H7 (cell line): ENCODE measurements at places on chromosomes 16 and 17. TPM values are rescaled to one million over a fixed set of nuclear protein-coding genes. Genes with fewer than 3 reads are reported as not detected.

- peak; percentile 51 for DNase-seq
Measured at GRCh38 chr17:73986641-73987177, 216.8 kb upstream of the RPL38 start.

DNA sequence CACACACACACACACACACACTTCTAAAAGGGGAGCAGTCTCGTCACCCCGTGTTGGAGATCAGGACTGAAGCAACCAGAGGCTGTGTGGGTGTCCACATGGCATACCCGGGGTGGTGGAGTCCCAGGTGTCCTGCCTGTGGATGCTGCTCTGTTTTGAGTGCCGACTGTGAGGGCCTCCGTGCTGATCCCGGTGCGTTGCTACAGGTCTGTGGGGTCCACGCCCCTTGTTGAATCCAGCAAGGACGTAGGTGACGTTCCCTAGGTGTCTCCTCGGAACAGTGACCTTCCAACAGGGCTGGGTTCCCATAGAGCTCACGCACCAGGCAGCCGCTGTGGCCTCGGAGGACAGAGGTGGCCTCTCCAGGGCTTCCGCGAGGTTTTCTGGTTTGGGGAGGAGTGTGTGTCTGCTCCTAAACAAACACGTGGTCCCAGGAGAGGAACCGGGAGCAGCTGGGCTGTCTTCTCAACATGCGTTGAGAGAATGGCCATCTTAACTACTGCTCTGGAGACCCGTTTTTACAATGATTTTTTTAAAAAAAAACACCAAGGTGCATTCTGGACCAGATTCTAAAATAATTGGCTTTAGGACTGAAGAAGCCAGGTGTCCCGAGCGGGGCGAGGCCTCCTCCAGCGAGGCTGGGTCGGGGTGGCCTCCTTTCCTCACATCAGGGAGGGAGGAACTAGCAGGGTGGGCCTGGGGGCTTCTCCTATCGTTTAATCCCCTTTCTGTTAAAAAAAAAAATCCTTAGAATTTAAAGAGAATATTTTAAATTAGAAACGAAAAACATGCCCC is 100.6 kb upstream of the ZNF750 start:
- no peak for DNase-seq

GRCh38 chr16:28540346-28540745 is 1.6 kb upstream of the NUPR1 start:
- no peak for DNase-seq

GRCh38 chr16:31213877-31214707 is at the start of gene TRIM72:
Gene TRIM72, plus strand, starts transcription at chr16:31214119. Its CDS starts 620 bp downstream, at chr16:31214739.
- peak; percentile 57 for DNase-seq

GRCh38 chr17:49108318-49108717 is 24.3 kb upstream of the B4GALNT2 start:
- no peak for DNase-seq

- no peak for DNase-seq
Measured at GRCh38 chr17:50181144-50181543, 15.3 kb downstream of the SGCA start.

- no peak for DNase-seq
Measured at GRCh38 chr16:71255721-71256120, 25.2 kb upstream of the HYDIN start.

GRCh38 chr17:83078378-83079351 is 744 bp upstream of the METRNL start:
- peak; percentile 87 for DNase-seq

DNA sequence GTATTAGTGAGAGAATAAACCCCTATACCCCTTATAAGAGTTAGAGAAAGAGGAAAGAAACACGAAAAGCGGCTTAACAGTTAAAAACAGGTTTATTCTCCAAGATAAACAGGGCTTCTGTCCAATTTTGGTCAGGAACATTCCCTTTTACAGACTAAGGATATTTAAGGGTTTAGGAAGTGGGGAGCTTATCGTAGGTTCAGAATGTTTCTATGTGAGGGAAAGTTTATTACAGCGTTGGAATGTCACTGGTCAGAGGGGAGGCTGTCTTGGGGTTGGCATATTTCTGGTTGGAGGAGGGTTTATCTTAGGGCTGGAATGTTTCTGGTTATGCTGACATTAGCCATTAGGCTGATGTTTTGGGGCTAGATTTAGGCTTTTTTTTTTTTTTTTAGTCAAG is 34.1 kb upstream of the WWOX start:
- DNase-seq = no peak

- no peak for DNase-seq
Measured at GRCh38 chr17:539066-539465, 175.6 kb downstream of the VPS53 start.

- no peak for DNase-seq
Measured at GRCh38 chr17:38554430-38555350, 51.1 kb downstream of the SRCIN1 start.

GRCh38 chr17:42459256-42459800 is 650 bp downstream of the ATP6V0A1 start:
- DNase-seq = peak; percentile 74

- DNase-seq = no peak
Measured at GRCh38 chr16:76955629-76956028, 235.4 kb upstream of the MON1B start.

- peak; percentile 2 for DNase-seq
Measured at GRCh38 chr17:21814776-21815175, 122.5 kb downstream of the KCNJ18 start.

The MPP2 gene
- 9.0 and 12.2 TPM in 2 replicates for total RNA-seq

The NOXO1 gene
- total RNA-seq = 1.3 TPM in 1 of 2 replicates, not detected in the other

The SLC16A6 gene
- total RNA-seq = 0.15 and 0.28 TPM in 2 replicates

The SOST gene
- not detected in 2 replicates for total RNA-seq

The THAP11 gene
- total RNA-seq = 57.6 and 67.0 TPM in 2 replicates

The ATP1B2 gene
- 1.6 and 7.0 TPM in 2 replicates for total RNA-seq

The CAVIN1 gene
- total RNA-seq = 18.6 and 26.9 TPM in 2 replicates

The CSH2 gene
- total RNA-seq = not detected in 2 replicates
